H54 (cell line): ENCODE measurements at places on chromosomes 12 and 14.

DNA sequence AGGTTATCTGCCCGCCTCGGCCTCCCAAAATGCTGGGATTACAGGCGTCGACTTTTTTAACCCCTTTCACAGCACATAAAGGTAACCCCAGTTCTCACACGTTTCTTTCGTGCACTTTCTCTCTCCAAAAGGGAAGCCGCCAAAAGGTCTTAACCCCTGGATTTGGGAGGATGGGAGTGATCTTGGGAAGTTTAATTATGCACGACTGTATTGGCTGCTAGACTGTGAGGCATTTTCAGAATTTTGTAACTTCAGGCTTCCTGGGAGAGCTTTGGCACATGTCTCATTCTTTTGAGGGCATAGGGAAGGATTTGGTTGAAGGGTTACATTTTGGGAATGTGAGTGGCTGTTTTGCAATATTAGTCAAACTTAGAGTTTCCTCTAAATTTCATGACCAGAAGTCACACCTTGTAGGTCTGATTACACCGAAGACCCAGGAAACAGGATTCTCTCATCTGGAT is 1.4 kb upstream of the SMARCC2 start:
- no peak for DNase-seq

DNA sequence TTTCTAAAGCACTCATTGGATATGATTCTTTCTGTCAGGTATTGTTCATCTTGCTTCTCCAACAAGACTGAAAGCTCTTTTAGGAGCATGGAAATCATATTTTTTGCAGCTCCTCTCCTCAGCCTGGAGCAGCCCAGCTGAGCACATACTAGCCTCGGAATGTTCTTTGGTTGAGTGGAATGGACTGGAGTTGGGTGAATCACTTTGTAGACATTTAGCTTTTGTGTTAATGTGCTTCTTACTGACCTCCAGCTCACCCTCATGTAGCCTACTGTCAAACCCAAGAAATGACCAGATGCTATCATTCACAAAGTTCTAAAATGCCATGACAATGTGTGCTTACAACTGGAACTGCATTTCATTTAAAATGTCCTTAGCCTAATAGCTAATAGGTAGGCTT is 161.1 kb downstream of the NUAK1 start:
- no peak for DNase-seq

GRCh38 chr14:95884377-95884776 is 7.7 kb downstream of the TUNAR start:
- no peak for DNase-seq

- no peak for DNase-seq
Observed at GRCh38 chr12:6297170-6297569, 13.3 kb upstream of the PLEKHG6 start.
